ENCODE measurements at places on chromosomes 4 and X.

GRCh38 chr4:25590171-25590570, 65.5 kb upstream of the SLC34A2 start:
- DNase-seq: no peak

- no peak for DNase-seq
Measured at GRCh38 chr4:145865274-145865941, 73.2 kb downstream of the ZNF827 start.

DNA sequence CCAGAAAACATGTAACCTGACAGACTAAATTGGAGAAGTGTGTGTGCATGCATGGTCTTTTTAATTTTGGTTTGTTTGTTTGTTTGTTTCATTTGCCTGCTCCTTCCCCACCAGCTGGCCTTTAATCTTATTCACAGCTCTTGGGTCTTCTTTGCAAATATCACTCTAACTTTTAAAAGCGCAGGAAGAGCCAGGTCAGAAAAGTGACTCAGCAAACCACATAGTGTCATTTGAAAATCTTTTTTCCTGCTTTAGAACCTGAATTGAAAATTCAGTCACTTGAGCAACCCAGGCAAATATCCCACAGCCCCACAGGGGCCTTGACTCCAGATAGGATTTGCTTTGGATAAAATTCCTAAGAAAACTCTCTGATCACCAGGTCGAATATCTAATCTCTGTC, 4.6 kb downstream of the TMEM255A start:
- DNase-seq: no peak

DNA sequence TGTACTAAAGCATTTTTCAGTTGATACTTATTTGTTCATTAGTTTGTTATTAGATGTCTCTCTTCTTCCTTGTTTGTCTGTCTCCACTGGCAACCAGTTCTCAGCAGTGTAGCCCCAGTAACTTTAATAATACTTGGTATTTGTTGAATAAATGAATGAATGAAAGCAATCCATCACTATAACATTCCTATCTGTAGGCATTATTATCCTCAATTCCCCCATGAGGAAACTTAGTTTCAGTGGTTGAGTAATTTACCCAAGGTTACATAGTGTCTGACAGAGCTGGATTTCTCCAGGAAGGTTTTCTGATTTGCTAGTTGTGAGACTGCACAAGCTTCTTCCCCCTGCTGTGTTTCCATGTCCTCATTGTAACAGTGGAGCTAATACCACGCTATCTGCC, 27.8 kb upstream of the MAOB start:
- DNase-seq: no peak

DNA sequence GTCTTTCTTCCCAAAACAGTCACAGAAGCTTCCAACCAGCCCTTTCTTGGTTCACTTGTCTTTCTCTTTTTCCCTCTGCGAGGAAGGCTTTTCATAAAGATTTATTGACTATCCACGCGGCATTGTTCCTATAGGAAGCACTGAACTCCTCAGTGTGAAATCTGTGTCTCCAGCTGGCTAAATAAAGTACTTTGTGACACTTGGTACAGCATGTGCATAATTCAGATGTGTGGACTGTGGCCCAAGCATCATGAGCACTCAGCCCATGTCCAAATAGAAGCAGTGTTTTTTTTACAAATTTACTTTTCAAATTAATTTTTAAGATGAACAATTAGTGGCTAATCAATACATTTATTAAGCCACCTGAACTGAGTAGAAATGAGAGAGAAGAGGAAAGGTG, 146.4 kb downstream of the EDA start:
- no peak for DNase-seq

GRCh38 chrX:103063191-103063845, 653 bp downstream of the BEX1 start:
- DNase-seq: no peak

- DNase-seq: peak; percentile 5
Measured at GRCh38 chr4:89353514-89353913, 45.9 kb upstream of the GPRIN3 start.

DNA sequence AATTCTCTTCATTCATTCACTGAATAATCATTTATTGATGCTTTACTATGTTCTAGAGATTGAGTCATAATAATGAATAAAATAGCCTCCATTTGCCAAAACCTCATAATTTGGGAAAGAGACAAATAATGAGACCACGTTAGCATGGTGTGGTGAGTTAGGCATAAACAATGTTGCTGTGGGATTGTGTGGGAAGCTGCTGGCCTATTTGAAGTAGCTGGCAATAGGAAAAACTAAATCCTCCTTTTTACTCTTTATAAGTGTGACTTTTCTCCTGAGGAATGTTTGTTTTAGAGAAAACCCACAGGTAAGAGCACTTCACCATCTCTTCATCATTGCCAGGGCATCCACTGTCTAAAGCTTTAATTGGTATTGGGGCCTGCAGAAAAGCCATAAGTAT, 95.3 kb downstream of the AREG start:
- DNase-seq: no peak

GRCh38 chr4:99090481-99091215, 2.1 kb upstream of the ADH5 start:
- DNase-seq: no peak

- no peak for DNase-seq
Measured at GRCh38 chrX:139191286-139191685, 339.3 kb upstream of the F9 start.

Data from CD4-positive, alpha-beta T cell treated with Interleukin-6 at 100 ng/mL for 8 hours (primary cell).